ENCODE measurements at places on chromosomes 11 and 22.

DNA sequence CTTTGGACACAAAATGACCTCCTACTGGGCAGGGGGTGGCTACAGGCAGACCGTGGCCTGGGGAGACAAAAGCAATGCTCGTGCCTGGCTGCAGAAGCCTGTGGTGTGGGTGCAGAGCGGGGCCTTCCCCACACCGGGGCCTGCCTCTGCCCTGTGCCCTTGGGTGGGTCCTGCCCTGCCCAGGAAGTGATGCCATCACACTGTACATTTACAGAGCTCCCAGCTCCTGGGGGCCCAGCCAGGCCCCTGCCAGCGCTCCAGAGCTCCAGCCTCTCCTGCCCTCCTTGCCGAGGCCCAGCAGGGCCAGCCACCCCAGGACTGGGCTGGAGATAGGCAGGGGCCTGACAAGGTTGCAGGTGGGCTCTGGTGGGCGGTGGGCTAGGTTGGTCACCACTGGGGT is 40.1 kb downstream of the MUC5B start:
- no peak for DNase-seq

GRCh38 chr11:61969838-61970662 is 2.6 kb upstream of the FTH1 start:
- no peak for DNase-seq

- no peak for DNase-seq
These were observed 25.4 kb downstream of the TP53AIP1 start for GRCh38 chr11:128917144-128917724.

DNA sequence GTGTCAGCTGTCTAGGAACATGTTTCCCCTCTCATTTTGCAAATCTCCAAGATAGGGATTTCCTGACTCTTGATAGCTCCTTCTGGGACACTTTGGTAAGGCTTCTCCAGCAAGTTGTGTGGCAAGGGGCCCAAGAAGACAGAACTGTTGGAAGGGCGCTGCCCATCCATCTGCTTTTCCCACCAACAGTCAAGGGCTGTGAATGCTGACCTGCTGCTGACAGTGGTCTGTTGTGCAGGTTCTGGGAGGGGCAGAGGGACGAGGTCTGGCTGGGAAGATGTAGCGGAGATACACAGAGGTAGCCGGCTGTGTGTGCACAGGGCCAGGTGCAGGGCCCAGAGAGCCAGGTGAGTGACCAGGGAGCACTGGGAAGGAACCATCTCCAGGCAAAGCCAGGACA is 12.2 kb downstream of the BCR start:
- no peak for DNase-seq

GRCh38 chr11:7251487-7251835 is 243 bp upstream of the SYT9 start:
- no peak for DNase-seq

DNA sequence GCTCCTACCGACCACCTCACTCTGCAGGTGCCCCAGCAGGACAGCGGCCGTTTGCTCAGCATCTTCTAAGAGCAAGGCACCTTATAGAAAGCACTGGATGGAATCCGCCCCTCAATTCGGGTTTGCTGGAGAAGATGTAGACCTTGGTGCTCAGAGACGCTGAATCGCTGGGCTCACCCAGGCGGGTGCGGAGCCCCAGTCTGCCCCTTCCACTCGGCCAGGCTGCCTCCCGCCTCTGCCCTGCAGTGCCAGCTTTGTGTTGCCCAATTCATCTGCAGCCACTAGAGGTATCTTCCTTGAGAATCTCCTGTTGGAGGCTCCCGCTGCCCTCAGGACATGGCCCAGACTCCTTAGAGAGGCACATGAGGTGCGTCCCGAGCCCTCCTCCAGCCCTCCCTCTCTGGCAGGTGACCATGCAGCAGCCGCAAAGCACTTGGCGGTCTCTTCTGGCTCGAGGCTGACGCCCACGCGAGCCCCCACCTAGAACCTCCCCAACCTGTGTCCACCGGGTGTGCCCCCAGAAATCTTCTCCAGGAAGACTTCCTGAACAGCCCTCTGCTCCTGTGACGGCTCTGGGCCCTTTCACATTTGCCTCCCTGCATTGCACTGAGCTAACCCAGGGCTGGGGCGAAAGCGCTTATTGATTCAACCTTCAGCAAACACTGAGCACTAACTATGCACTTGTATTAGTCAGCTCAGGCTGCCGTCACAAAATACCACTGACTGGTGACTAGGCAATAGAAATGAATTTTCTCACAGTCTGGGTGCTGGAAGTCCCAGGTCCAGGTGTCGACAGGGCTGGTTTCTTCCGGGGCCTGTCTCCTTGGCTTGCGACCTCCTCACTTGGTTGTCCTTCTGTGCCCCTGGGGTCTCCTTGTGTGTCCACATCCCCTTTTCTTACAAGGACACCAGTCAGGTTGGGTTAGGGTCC is 117.5 kb downstream of the WNT7B start:
- no peak for DNase-seq

- DNase-seq: no peak
These were observed 99.5 kb upstream of the API5 start for GRCh38 chr11:43212279-43212678.

DNA sequence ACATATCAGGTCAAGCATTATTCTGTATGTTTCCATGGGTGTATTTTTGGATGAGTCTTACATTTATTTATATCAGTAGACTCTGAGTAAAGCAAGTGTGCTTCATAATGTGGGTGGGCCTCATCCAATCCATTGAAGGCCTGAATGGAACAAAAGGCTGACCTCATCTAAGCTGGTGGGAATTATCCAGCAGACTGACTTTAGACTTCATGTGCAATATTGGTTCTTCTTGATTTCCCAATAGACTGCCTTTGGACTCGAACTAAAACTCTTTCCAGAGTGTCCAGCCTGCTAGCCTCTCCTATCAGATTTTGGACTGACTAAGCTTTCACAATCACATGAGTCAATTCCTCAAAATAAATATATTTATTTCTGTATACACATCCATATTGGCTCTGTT is 116.2 kb downstream of the KIF18A start:
- DNase-seq: no peak

- DNase-seq: no peak
These were observed 11.4 kb downstream of the SEC14L6 start for GRCh38 chr22:30535182-30535581.

DNA sequence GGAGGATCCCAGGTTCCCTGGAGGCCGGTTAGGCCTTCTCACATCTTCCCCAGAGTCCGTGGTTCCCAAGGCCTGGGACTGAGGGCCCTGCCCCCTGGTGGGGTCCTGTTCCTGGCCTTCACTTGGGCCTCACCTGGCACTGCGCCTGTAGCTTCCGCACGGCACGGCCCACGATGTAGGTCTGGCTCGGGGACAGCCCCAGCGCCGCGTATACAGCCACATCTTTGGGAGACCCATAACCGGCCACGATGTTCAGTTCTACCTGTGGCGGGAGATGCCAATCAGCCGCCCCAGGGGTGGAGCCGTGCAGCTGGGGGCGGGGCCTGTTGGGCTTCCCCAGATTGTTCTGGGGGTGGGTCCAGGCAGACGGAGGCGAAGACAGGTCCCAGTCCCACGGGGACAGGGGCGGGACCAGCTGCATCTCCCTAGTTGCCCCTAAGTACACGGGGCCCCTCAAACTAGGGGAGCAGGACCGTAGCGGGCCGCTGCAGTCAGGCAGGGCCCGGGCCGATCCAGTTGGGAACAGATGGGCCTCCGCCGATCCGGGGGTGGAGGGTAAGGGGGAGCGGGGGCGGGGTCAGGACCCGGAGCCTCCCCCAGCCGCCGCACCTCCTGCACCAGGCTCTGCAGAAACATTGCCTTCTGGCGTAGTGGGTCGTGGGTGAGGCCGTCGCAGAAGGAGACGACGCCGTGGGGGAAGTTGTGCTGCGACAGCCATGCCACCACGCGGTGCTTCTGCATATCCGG is 10.1 kb downstream of the AIP start:
- no peak for DNase-seq

GRCh38 chr11:121626980-121627379 is 174.2 kb upstream of the SORL1-AS1 start:
- no peak for DNase-seq

- no peak for DNase-seq
These were observed 74.6 kb downstream of the ARHGEF12 start for GRCh38 chr11:120410622-120411380.

DNA sequence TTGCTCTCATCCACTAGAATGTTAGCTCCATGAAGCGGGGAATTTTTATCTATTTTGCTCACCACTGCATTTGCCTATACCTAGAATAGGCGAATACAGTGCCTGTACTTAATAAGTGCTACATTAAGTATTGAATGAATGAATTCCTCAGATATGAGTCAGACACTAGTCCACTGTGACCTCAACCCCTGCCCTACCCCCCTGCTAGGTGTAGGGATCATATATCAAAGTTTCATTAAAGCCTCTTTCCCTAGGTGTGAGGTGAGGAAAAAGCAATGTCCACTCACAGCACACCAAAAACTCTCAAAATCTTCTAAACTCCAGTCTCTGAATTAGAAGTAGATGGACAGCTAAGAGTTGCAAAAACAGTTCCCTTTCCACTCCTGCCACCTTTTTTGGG is 9.8 kb upstream of the PSMA1 start:
- no peak for DNase-seq

DNA sequence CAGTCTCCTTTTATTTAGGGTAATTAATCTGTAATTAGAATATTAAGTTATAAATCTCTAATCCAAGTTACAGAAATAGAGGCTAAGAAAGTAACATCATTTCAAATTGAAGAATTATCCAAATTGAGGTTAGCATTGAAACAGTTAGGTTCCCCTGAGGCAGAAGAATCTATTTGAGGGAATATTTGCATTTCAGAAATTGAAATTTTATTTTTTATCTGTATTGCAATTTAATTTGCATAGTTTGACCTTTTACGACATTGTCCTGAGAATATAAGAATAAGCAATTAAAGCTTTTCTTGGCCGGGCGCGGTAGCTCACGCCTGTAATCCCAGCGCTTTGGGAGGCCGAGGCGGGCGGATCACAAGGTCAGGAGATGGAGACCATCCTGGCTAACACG is 27.6 kb downstream of the DDIAS start:
- no peak for DNase-seq

- no peak for DNase-seq
These were observed 3.5 kb downstream of the SYVN1 start for GRCh38 chr11:65130631-65131416.

GRCh38 chr11:12393691-12394090 is 16.3 kb downstream of the PARVA start:
- DNase-seq: no peak

DNA sequence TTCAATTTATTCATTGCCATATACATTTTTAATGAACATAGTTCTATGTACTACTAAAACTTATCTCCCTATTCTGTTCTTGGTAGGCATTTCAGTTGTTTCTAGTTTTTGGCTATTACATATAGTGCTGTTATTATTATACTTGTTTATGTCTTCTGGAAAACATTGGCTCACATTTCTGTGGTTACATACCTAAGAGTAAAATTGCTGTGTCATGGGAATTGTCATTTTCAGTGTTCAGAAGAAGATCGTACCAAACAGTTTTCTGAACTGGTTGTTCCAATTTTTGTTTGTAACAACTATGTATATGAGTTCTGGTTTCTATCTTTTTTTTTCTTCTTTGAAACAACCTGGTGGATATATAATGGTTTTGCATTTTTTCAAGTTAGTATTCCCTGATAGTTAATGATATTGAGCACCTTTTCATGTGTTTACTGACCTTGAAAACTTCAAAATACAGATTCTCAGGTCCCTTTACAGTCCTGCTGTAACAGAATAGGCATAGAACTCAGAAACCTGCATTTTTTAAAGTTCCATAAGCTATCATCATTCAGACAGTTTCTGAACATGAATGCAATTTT is 230.7 kb downstream of the JRKL start:
- DNase-seq: no peak

DNA sequence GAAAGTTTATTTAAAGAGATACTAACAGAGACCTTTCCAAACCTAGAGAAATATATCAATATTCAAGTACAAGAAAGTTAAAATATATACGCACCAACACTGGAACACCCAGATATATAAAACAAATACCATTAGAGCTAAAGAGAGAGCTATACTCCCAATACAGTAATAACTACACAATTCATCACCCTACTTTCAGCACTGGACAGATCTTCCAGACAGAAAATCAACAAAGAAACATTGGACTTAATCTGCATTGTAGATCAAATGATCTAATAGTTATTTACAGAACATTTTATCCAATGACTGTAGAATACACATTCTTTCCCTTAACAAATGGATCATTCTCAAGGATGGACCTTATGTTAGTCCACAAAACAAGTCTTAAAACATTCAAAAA is 311.9 kb downstream of the METTL15 start:
- no peak for DNase-seq

DNA sequence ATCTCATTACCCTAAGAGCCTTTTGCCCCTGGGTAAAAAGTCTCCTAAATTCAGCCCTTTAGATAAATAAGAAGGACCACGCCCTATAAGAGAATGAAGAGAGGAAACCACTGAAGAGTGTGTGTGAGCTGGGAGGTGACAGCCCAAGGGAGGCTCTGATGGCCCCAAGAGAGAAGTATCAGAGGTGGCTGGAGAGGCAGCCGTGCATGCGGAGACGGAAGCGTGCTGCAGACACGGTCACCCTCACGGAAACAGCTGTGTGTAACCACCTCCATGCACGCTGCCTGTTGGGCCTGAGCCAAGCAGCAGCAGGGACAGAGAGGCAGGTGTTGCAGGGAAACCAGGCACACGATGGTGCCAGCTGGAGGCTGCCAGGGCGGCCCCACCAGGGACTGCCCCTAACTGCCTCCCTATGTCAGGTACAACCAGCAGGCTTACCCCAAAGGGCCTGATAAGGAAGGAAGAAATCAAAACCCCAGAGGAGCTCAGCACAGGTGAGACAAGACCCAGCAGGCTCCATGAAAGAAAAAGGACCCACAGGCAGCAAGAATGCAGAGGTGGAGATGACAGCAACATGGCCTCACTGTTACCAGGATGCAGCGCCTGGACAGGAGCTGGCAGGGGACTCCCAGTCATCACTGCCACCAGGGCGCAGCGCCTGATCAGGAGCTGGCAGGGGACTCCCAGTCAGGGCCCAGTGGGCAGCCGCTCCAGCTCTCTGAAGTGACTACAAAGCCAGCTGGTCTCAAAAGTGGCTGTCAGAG is 7.8 kb downstream of the LARGE2 start:
- no peak for DNase-seq

DNA sequence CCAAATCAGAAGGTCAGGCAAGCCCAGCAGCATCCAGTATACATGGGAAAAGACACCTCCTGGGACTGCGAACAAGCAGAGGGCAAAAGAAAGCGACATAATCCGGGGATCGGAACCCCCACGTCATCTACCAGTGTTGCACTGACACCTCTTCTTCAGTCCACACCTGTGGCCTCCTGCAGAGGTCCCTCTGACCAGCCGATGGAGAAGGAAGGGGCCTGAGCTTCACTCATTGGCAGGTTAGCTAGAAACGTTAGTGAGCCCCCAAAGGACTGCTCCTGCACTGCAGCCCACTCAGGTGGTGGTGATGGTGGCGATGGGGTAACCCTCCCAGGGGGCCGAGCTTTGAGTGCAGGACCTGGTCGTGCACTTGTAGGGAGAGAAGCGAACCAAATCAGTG is 22.1 kb downstream of the ASCL2 start:
- DNase-seq: no peak

- DNase-seq: no peak
These were observed 178.2 kb downstream of the LRRC4C start for GRCh38 chr11:41281131-41281742.

GRCh38 chr11:68757711-68758110 is 6.4 kb upstream of the TESMIN start:
- no peak for DNase-seq

- DNase-seq: no peak
These were observed 499 bp downstream of the DLAT start for GRCh38 chr11:112025707-112026106.

Data from skin of body (tissue), 3 donors.